ENCODE measurements at places on chromosomes 11 and 22. TPM values are rescaled to one million over a fixed set of nuclear protein-coding genes. Genes with fewer than 3 reads are reported as not detected.

DNA sequence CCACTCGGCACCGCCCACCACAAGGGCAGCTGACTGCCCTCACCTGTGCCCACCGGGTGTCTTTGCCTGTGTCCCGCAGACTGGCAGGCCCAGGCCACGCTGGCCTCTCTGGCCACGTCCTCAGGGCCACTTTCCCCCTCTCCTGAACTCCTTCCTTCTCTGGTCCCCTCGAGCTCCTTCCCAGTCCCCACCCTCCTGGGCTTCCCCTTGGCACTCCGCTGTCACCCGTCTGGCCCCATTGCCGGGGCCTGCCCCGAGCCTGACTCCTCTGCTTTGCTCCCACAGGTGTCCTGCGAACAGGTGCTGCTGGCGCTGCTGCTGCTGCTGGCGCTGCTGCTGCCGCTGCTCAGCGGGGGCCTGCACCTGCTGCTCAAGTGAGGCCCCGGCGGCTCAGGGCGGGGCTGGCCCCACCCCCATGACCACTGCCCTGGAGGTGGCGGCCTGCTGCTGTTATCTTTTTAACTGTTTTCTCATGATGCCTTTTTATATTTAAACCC, 14.2 kb downstream of the MCAT start:
- DNase-seq: peak; percentile 69

- DNase-seq: no peak
These were observed 508.1 kb downstream of the TMEM135 start for GRCh38 chr11:87545858-87546257.

Gene ACCSL
- total RNA-seq: not detected

DNA sequence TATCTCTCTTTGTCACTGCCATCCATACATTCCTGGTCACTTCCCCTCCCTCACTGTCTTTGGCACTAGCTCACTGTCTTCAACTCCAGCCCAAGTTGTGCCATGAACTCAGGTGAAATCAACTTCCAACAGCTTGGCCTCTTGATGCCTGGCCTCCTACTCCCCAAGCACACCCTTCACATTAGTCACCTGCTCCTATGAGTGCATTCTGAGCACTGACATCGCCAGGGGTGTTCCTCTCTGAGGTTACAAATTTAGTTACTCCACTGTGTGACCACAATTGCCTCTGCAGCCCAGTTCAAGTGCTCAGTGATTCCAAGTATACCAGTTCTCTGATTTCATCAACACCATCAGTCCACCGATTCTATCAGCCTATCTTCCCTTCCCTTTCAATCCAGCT, 10.8 kb downstream of the DRD2 start:
- no peak for DNase-seq

Measured in PC-9 (cell line).